ENCODE measurements at places on chromosomes 6 and 20. TPM values are rescaled to one million over a fixed set of nuclear protein-coding genes. Genes with fewer than 3 reads are reported as not detected.
A peak's percentile ranks its signal among the peaks of the same experiment; 100 is the strongest.

MAS1 gene
- total RNA-seq = not detected

SLC22A2 gene
- total RNA-seq = not detected

ULBP3 gene
- total RNA-seq = 16.0 TPM

KIAA1755 gene
- total RNA-seq = not detected

MOG gene
- total RNA-seq = not detected

USP49 gene
- total RNA-seq = 7.1 TPM

LRFN2 gene
- 0.59 TPM for total RNA-seq

TRIM31 gene
- not detected for total RNA-seq

IL17A gene
- not detected for total RNA-seq

RNF5 gene
- 44.4 TPM for total RNA-seq

SERINC3 gene
- 82.8 TPM for total RNA-seq

TFAP2A gene
- total RNA-seq = 0.31 TPM

HLA-DRA gene
- total RNA-seq = 0.28 TPM

DNA sequence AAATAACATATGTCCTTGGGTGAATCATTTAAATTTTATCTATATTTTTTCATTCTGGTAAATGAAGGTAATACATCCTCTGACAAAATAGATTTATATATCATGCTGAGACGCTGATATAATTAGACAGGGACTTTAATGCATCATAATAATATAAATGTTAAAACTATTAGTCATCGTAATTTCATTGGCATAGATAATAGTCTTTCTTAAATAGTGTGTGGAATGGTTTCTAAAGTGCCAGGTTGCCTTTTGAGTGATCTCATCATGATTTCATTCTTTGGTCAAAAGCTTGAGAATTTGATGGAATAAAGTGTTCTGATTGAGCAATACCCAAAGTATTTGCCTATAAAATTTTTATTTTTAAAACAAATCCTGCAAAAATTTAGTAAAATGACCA, 43.2 kb upstream of the BMP5 start:
- H3K27me3 ChIP-seq = no peaks in the 10 kb centered on the region
- no peaks in the 10 kb centered on the region for H3K4me1 ChIP-seq
- DNase-seq = no peak
- no peaks in the 10 kb centered on the region for H3K36me3 ChIP-seq
- H3K27ac ChIP-seq = no peak overlapping the region

DNA sequence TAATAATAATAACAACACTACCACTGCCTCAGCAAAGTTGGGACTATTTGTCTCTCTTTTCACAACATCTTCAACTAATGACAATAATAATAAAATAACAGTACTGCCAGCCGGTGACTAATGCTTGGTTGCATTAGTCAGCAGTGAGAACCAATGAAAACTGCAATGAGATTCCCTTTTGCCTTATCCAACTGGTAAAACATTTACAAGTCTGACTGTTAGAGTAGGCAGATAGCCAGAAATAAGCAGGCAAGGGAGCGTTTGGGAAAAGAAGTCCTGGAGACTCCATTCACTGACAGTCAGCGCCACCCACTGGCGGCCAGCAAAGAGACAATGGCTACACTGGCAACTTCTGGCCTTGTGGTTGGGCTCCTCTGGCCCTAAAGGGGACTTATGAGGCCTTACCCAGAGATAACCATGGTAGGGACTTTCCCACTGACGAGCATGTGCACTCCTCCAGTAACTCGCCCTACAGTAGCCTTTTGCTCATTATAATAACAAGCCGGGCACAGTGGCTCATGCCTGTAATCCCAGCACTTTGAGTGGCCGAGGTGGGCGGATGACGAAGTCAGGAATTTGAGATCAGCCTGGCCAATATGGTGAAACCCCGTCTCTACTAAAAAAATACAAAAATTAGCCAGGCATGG, 3.4 kb upstream of the NSFL1C start:
- H3K27ac ChIP-seq = peak overlapping the region; percentile 52
- H3K36me3 ChIP-seq = peaks cover 51% of the 10 kb centered on the region
- DNase-seq = peak; percentile 75

GRCh38 chr6:10526156-10526555, 5.0 kb downstream of the GCNT2 start:
- peaks cover 3% of the 10 kb centered on the region for H3K27me3 ChIP-seq
- peaks cover 3% of the 10 kb centered on the region for H3K36me3 ChIP-seq
- no peak for DNase-seq
- H3K4me3 ChIP-seq = no peak overlapping the region
- peaks cover 41% of the 10 kb centered on the region for H3K4me1 ChIP-seq

DNA sequence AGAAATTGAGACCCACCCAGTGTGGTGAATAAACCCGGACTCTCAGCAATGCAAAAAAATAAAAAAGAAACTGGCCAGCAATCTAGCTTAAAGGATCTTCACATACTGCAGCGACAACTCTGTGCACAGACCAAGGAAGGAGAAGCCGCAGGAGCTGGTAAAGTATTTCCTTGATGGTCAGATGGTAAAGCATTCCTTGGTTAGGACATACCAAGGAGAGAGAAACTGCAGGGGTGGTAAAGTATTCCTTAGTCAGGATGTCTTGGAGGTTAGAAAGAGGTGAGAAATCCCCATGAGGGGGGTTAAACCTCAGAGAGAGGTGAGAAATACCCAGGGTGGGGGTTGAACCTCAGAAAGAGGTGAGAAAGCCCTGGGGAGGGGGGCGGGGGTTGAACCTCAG, 86.8 kb downstream of the PLG start:
- no peaks in the 10 kb centered on the region for H3K36me3 ChIP-seq
- peaks cover 22% of the 10 kb centered on the region for H3K4me1 ChIP-seq
- no peak overlapping the region for H3K27ac ChIP-seq
- H3K4me3 ChIP-seq = no peak overlapping the region
- DNase-seq = no peak

DNA sequence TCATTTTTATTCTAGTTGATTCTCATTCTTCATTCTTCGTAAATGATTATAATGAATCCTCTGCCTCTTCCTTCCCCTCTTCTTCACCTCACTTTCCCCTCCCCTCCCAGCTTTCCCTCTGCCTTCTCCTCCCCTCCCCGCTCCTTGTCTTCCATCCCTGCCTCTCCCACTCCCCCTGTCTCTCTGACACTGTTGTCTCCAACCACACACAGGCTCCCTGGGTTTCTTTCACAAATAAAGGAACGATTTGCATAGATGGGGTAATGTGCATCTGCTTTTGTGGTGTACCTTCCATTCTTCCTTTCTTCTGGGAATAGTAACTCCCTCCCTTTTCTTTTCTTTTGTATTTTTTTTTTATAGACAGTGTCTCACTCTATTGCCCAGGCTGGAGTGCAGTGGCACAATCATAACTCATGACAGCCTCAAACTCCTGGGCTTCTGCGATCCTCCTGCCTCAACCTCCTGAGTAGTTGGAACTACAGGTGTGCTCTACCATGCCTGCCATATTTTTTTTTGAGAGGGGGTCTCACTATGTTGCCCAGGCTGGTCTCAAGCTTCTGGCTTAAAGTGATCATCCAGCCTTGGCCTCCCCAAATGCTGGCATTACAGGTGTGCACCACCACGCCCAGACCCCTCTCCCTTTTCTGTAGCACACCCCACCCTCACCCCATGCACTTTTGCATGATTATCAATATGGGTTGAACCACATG, 318.6 kb downstream of the PRKN start:
- peaks cover 13% of the 10 kb centered on the region for H3K4me1 ChIP-seq
- no peaks in the 10 kb centered on the region for H3K36me3 ChIP-seq
- H3K27me3 ChIP-seq = no peaks in the 10 kb centered on the region
- H3K27ac ChIP-seq = no peak overlapping the region
- no peak for DNase-seq

- H3K27me3 ChIP-seq = peaks cover 20% of the 10 kb centered on the region
- H3K4me1 ChIP-seq = peaks cover 73% of the 10 kb centered on the region
- peak overlapping the region; percentile 98 for H3K4me3 ChIP-seq
Observed at GRCh38 chr6:33428224-33428965, 8.5 kb downstream of the SYNGAP1 start.

- H3K27ac ChIP-seq = no peak overlapping the region
- H3K4me1 ChIP-seq = peaks cover 12% of the 10 kb centered on the region
- no peaks in the 10 kb centered on the region for H3K27me3 ChIP-seq
Observed at GRCh38 chr6:118163542-118163941, 256.5 kb downstream of the SLC35F1 start.

GRCh38 chr6:164208371-164208770, 793.9 kb downstream of the QKI start:
- no peak for DNase-seq
- H3K27ac ChIP-seq = no peak overlapping the region
- no peaks in the 10 kb centered on the region for H3K36me3 ChIP-seq
- no peaks in the 10 kb centered on the region for H3K27me3 ChIP-seq

DNA sequence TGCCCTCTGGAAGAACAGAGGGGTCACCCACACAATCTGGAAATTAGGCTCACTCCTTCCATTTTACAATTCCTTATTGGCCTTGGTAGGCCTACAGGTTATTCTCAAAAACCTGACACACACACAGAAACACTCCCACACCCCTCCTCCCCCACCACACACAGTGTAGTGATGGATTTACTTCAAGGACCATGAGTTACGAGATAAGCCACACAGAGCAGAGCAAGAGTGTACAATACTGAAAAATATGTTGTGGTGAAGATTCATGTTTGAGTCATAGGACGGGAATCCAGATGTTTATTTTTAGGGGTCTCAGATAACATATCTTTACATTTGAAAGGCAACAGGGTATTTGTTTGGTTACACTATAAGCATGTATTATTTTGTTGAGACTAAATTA, 291.9 kb downstream of the PLCB1 start:
- no peak overlapping the region for H3K4me3 ChIP-seq
- H3K36me3 ChIP-seq = no peaks in the 10 kb centered on the region
- no peak overlapping the region for H3K27ac ChIP-seq
- no peaks in the 10 kb centered on the region for H3K27me3 ChIP-seq
- DNase-seq = no peak

- no peak overlapping the region for H3K4me3 ChIP-seq
- H3K27me3 ChIP-seq = peaks cover 4% of the 10 kb centered on the region
- DNase-seq = no peak
- no peaks in the 10 kb centered on the region for H3K36me3 ChIP-seq
- no peaks in the 10 kb centered on the region for H3K4me1 ChIP-seq
Observed at GRCh38 chr6:34560366-34561226, 4.5 kb upstream of the SPDEF start.

DNA sequence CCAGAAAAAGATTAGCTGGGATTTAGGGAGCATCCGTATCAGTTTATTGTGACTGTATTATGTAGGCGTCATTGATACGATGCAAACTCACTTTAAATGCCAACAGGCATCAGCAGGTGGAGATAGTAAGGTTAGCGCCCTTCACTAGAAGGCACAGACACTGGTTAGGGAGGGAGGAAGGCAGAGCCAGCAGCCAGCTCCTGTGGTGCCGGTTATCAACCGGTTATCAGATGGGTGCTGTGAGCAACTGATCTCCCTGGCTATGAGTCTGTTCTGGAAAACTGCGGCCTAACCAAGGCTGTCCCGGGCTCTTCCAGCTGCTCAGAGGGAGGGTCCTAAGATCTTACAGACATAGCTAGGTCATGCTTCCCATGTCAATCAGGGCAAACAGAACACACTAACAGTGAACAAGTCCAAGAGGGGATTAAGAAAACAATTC, 47.5 kb upstream of the CD93 start:
- peak overlapping the region; percentile 95 for H3K27ac ChIP-seq
- no peak overlapping the region for H3K4me3 ChIP-seq
- H3K4me1 ChIP-seq = peaks cover 56% of the 10 kb centered on the region
- no peak for DNase-seq
- H3K27me3 ChIP-seq = peaks cover 5% of the 10 kb centered on the region

DNA sequence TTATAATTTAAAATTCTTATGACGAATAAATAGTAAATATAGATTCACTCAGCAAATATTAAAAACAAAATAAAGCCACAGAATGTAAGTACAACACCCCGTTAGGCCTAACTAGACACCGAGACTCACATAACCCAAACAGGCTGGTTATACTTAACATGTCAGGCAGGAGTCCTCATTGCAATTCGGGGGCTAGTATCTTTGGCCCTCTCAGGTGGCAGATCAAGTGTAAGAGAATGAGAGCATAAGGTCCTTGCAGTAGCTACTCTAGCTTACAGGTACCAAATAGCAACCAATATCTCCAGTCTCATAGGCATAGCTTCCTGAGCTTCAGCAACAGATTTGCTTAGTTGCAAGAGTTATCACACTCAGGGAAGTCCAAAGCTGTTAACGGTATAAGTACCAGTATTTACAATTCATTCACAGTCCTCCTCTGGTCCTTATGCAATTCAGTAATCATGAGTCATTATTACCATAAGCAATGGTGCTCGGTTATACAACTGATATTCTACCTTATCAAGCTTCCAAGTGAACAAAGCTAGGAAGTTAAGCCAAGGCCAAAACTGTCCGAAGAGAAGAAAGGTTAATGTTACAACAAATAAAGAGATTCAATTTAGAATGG, 20.1 kb downstream of the REV3L start:
- H3K27me3 ChIP-seq = no peaks in the 10 kb centered on the region
- DNase-seq = no peak
- no peak overlapping the region for H3K4me3 ChIP-seq
- H3K36me3 ChIP-seq = peaks cover 18% of the 10 kb centered on the region

GRCh38 chr6:163950159-163950558, 535.6 kb downstream of the QKI start:
- peaks cover 3% of the 10 kb centered on the region for H3K27me3 ChIP-seq
- DNase-seq = no peak

DNA sequence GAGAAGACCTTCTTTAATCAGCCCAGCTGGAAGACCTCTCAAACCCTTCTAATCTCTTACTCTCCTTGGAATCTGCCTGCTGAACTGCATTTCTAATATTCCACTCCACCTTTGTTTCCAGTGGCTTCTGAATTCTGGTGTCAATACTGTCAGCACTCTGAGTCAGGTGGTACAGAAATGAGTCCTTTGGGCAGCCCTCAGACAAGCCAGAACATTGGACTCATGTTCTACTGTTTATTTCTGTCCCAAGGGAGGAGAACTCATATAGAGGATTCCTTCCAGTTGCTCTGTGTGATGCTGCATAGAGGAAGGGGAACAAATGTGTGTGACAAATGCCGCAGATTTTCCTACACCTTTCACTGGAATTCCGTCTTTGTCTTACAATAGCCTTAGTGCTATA, 114.8 kb downstream of the PHF3 start:
- H3K4me3 ChIP-seq = no peak overlapping the region
- H3K27me3 ChIP-seq = no peaks in the 10 kb centered on the region
- H3K36me3 ChIP-seq = no peaks in the 10 kb centered on the region
- no peak for DNase-seq
- H3K27ac ChIP-seq = no peak overlapping the region
- H3K4me1 ChIP-seq = peaks cover 7% of the 10 kb centered on the region

DNA sequence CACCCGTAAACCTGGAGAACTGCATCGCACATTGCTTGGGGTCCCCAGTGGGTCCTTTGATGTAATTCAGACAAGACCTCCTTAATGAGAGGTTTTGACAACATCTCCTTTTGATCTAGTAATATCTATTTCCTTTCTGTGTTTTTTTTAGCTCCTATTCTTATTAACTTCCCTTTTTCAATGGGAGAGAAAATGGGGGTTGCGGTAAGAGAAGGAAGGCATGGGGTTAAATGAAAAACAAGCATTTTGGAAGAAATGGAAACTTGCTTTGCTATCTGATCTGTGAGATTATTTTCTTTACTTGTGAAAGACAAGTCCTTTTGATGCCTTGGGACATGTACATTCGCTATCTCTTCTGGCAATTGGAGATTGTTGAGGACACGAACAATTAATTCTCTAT, 418.6 kb upstream of the MAN1A1 start:
- peaks cover 3% of the 10 kb centered on the region for H3K36me3 ChIP-seq
- no peak overlapping the region for H3K4me3 ChIP-seq
- no peak for DNase-seq
- no peak overlapping the region for H3K27ac ChIP-seq
- H3K4me1 ChIP-seq = peaks cover 5% of the 10 kb centered on the region
